A549 treated with GW870086 at 1 μM for 4 hours (cell line): ENCODE measurements at places on chromosomes 4 and X. TPM values are rescaled to one million over a fixed set of nuclear protein-coding genes. Genes with fewer than 3 reads are reported as not detected.

The GAGE13 gene
- not detected in 5 replicates for total RNA-seq

The ZXDA gene
- 1.3 to 2.0 TPM (median 1.6 TPM) in 5 replicates for total RNA-seq

The WDR19 gene
- total RNA-seq = 7.1 to 8.5 TPM (median 7.8 TPM) in 5 replicates

The VEGFC gene
- 10.7 to 13.8 TPM (median 12.3 TPM) in 5 replicates for total RNA-seq

The CXXC4 gene
- total RNA-seq = not detected in 5 replicates

The ITIH6 gene
- total RNA-seq = 0.02 TPM in 1 of 5 replicates, not detected in the others
